Hair follicle dermal papilla cell (primary cell): ENCODE measurements at places on chromosomes 2 and 18. TPM values are rescaled to one million over a fixed set of nuclear protein-coding genes. Genes with fewer than 3 reads are reported as not detected.

MC2R gene
- not detected in 2 replicates for total RNA-seq

GRB14 gene
- 0.36 and 0.65 TPM in 2 replicates for total RNA-seq

DAPL1 gene
- total RNA-seq: 0.61 TPM in 1 of 2 replicates, not detected in the other

TRIP12 gene
- 167 and 238 TPM in 2 replicates for total RNA-seq

BUB1 gene
- total RNA-seq: 4.6 and 5.0 TPM in 2 replicates

OSBPL6 gene
- total RNA-seq: 5.5 and 7.6 TPM in 2 replicates

TMEM214 gene
- total RNA-seq: 65.7 and 77.4 TPM in 2 replicates

GMCL1 gene
- total RNA-seq: 7.5 and 9.1 TPM in 2 replicates

ASAP2 gene
- 34.0 and 44.6 TPM in 2 replicates for total RNA-seq

PHOSPHO2 gene
- 3.5 and 5.5 TPM in 2 replicates for total RNA-seq

MARCO gene
- 0.12 TPM in 1 of 2 replicates, not detected in the other for total RNA-seq

CXXC1 gene
- total RNA-seq: 44.3 and 49.7 TPM in 2 replicates

CRYBA2 gene
- total RNA-seq: not detected in 2 replicates

HOXD4 gene
- total RNA-seq: 8.0 and 10.5 TPM in 2 replicates

UGT1A8 gene
- not detected in 2 replicates for total RNA-seq

SIX2 gene
- total RNA-seq: 0.61 and 0.65 TPM in 2 replicates

LYPD6 gene
- total RNA-seq: 9.0 and 9.4 TPM in 2 replicates

ANKRD53 gene
- total RNA-seq: 2.4 and 2.7 TPM in 2 replicates

RUFY4 gene
- not detected in 2 replicates for total RNA-seq

CD207 gene
- total RNA-seq: not detected in 2 replicates

UPP2 gene
- not detected in 2 replicates for total RNA-seq

TDRD15 gene
- total RNA-seq: not detected in 2 replicates

RMDN2 gene
- 7.2 and 9.4 TPM in 2 replicates for total RNA-seq

HRH4 gene
- total RNA-seq: not detected in 2 replicates

PDCD1 gene
- total RNA-seq: not detected in 2 replicates

KIAA2012 gene
- not detected in 2 replicates for total RNA-seq

PFN4 gene
- 0.16 and 0.97 TPM in 2 replicates for total RNA-seq

TANC1 gene
- total RNA-seq: 34.7 and 40.4 TPM in 2 replicates

KIF5C gene
- total RNA-seq: 0.12 and 0.16 TPM in 2 replicates

ALKAL2 gene
- total RNA-seq: not detected in 2 replicates

ATL2 gene
- 42.0 and 49.2 TPM in 2 replicates for total RNA-seq

SMCHD1 gene
- 34.9 and 61.2 TPM in 2 replicates for total RNA-seq

METTL5 gene
- total RNA-seq: 28.1 and 31.6 TPM in 2 replicates

LBX2 gene
- total RNA-seq: 1.9 and 2.1 TPM in 2 replicates

HYCC2 gene
- total RNA-seq: 10.9 and 15.9 TPM in 2 replicates

NR4A2 gene
- 0.49 TPM in 2 replicates for total RNA-seq

UNC80 gene
- total RNA-seq: not detected in 2 replicates

TUBA4B gene
- not detected in 2 replicates for total RNA-seq

POTEF gene
- 0.12 TPM in 1 of 2 replicates, not detected in the other for total RNA-seq

BOLL gene
- total RNA-seq: not detected in 2 replicates

COLEC11 gene
- 0.16 TPM in 1 of 2 replicates, not detected in the other for total RNA-seq

CXCR4 gene
- total RNA-seq: not detected in 2 replicates

TM4SF20 gene
- total RNA-seq: under 0.01 and 1.5 TPM in 2 replicates

ZNF516 gene
- total RNA-seq: 23.7 and 39.8 TPM in 2 replicates
